ENCODE measurements at places on chromosomes 16 and 17. TPM values are rescaled to one million over a fixed set of nuclear protein-coding genes. Genes with fewer than 3 reads are reported as not detected.

The NRN1L gene
- not detected for total RNA-seq

GRCh38 chr17:66233023-66233753 is 4.0 kb upstream of the APOH start:
- no peak for DNase-seq

The RAB26 gene
- 0.89 TPM for total RNA-seq

The HBA1 gene
- total RNA-seq = 130 TPM

The PKMYT1 gene
- not detected for total RNA-seq

All from right cardiac atrium (tissue), 5 donors.